Natural killer cell treated with Interleukin-12 subunit alpha and Interleukin-12 subunit beta and Interleukin-15 and Interleukin-18, amount 100 ng/mL, for 72 hours (primary cell): ENCODE measurements at places on chromosomes 7 and 10.

DNA sequence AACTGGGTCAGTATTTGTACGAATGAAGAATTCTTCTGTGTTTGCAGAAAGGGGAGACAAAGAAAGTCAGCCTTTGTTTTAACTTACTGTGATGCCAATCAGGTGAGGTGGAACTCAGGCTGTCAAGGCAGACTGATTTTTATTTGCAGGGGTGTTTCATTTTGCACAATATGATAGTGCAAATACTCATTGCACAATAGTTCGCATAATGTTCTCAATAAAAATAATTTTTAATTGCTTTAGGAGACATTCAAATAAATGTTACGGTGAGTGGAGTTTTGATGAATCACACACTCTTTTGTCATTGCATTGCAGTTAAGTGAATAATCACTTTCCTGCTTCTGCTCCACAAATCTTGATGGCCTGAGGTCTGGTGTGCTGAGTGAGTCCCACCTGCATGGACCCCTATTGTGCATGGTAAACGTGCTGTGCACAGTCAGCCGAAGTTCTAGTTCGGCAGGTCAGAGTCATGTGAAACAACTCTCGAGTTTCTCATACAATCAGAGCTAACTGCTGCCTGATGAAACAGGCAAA is 141.3 kb upstream of the FZD8 start:
- DNase-seq = no peak

DNA sequence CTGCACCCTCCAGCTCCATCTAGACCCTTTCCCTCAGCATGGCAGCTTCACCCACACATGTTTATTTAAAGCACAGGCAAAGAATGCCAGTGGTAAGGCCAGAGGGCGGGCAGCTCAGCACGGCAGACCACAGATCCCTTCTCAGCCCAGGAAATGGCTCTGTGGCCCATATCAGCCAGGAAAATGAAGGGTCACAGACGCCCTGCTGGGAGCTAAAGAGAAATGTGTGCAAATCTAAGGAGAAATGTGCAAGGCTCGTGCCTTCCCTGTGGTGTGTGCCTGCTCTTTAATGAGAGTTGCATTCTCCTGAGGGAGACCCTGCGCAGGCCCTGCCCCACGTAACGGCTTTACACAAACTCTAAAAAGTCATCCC is 23.0 kb downstream of the PTPRN2 start:
- peak; percentile 22 for DNase-seq

DNA sequence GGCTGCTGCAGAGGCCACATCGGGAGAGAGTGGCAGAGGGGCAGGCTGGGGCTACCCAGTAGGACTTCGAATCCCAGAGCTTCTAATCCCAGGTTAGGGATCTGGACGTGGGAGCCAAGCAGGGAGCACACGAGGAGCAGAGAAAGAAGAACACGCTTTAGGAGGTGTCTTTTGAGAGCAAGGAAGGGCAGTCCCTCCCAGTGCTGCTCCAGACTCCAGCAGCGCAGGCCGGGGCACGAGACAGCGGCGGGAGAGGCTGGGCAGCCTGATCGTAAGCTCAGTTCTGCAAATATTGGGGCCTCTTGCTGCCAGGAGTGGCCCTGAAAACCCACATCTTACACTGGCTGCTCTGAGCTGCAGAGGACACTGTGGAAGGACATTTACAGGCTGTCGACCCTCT is 75.9 kb downstream of the HIPK2 start:
- DNase-seq = no peak

GRCh38 chr10:119285495-119286267 is 78.3 kb downstream of the GRK5 start:
- DNase-seq = no peak

- DNase-seq = no peak
Measured at GRCh38 chr7:34277016-34277802, 371.9 kb downstream of the BMPER start.

GRCh38 chr10:118832241-118832651 is 77.5 kb upstream of the CACUL1 start:
- no peak for DNase-seq
